ENCODE measurements at places on chromosomes 3 and 15. TPM values are rescaled to one million over a fixed set of nuclear protein-coding genes. Genes with fewer than 3 reads are reported as not detected.
A peak's percentile ranks its signal among the peaks of the same experiment; 100 is the strongest.

DNA sequence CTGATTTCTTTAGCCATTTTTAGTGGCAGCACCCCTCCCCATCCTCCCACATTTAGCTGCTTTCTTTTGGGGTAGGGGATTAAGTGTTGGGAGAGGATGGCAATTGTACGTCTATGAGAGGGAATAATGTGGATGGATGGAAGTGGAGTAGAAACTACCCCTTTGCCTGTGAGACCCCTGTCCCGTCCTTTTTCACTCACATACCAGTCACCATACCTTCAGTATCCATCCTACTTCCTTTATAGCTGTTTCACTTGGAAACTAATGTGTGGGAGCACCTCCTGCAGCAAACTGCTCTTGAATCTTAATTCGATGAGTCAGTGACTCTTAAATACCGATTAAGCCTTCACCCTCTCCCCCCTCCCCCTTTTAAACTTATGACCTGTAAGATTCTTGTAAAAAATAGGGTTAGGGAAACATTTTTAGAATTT is 730 bp downstream of the SPRED1 start:
- DNase-seq, result no peak
- peak overlapping the region; percentile 96 for H3K27ac ChIP-seq

DNA sequence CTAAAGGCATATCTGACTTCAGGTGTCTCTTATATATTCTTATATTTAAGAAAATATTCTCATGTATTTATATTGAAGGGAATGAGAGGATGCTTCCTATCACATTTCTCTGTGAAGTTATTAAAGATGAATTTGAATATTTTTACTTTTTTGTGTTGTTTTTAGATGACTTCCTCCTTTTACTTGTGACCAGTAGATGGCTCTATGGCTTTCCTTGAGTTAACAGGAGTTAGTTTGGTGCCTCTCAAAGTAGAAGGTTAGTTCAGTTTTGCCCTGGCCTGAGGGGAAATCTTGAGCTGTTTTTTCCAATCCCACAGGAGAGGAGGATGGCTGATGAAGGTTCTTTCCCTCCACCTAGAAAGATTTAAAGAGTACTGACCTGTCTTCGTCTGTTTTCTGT is 80.7 kb downstream of the SQOR start:
- H3K4me3 ChIP-seq, result no peak overlapping the region
- H3K4me1 ChIP-seq, result no peaks in the 10 kb centered on the region
- no peaks in the 10 kb centered on the region for H3K36me3 ChIP-seq
- no peak overlapping the region for H3K27ac ChIP-seq

- no peak overlapping the region for H3K4me3 ChIP-seq
- no peaks in the 10 kb centered on the region for H3K27me3 ChIP-seq
- no peak overlapping the region for H3K27ac ChIP-seq
- H3K36me3 ChIP-seq, result no peaks in the 10 kb centered on the region
- DNase-seq, result no peak
Observed at GRCh38 chr3:72663429-72663828, 184.8 kb downstream of the SHQ1 start.

GRCh38 chr3:52324676-52325075 is 8.6 kb downstream of the DNAH1 start:
- DNase-seq, result no peak
- no peaks in the 10 kb centered on the region for H3K4me1 ChIP-seq
- no peaks in the 10 kb centered on the region for H3K27me3 ChIP-seq
- H3K36me3 ChIP-seq, result peaks cover 5% of the 10 kb centered on the region
- H3K4me3 ChIP-seq, result no peak overlapping the region

The ZBED2 gene
- total RNA-seq, result 8.2 TPM

The NLGN1 gene
- total RNA-seq, result 3.9 TPM

Measured in lower lobe of right lung (tissue), 2 donors.